Amniotic stem cell (primary cell): ENCODE measurements at places on chromosomes 6 and 20.

DNA sequence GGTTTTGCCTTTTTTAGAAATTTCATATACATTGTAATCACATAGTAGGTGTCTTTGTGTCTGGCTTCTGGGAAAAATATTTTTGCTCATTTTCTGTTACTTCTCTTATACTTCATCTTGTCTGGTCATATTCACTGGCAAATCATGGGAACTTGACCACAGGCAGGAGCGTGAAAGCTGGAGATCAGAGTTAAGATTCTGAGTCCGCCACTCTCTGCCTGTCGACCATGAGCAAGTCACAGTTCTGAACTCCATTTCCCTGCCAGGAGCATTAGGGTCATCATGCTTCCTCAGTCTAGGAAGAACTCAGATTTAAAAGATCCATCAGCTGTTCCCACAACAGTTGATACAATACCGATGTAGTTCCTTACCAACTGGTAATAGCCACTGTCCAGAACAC, 12.4 kb upstream of the SCGN start:
- DNase-seq = no peak

DNA sequence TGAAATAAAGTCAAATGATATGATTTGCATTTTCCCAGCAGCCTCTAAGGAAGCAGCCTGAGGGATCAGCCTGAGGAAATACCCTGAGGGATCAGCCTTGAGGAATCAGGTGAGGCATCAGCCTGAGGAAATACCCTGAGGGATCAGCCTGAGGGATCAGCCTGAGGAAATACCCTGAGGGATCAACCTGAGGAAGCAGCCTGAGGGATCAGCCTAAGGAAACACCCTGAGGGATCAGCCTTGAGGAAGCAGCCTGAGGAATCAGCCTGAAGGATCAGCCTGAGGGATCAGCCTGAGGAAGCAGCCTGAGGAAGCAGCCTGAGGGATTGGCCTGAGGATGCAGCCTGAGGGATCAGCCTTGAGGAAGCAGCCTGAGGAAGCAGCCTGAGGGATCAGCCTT, 669.7 kb upstream of the AGPAT4 start:
- DNase-seq = no peak

- peak; percentile 27 for DNase-seq
Observed at GRCh38 chr6:26383624-26384417, 913 bp downstream of the BTN2A2 start.

- DNase-seq = no peak
Observed at GRCh38 chr20:62760856-62761758, 35.2 kb upstream of the MRGBP start.

- DNase-seq = no peak
Observed at GRCh38 chr20:38534756-38535155, 46.2 kb upstream of the ADIG start.
